Neural crest cell (in vitro differentiated cells): ENCODE measurements at places on chromosomes 1 and 21. TPM values are rescaled to one million over a fixed set of nuclear protein-coding genes. Genes with fewer than 3 reads are reported as not detected.

The TDRD5 gene
- total RNA-seq, result not detected in 2 replicates

The RSPH1 gene
- total RNA-seq, result 0.65 and 1.0 TPM in 2 replicates

The CNIH3 gene
- total RNA-seq, result 3.8 and 4.2 TPM in 2 replicates

The NBPF6 gene
- not detected in 2 replicates for total RNA-seq

The LRRC53 gene
- not detected in 2 replicates for total RNA-seq

The KISS1 gene
- total RNA-seq, result not detected in 2 replicates

The SLC45A1 gene
- total RNA-seq, result 2.5 TPM in 2 replicates

The CAMSAP2 gene
- 40.3 and 44.8 TPM in 2 replicates for total RNA-seq

The FCER1G gene
- 0.93 and 1.6 TPM in 2 replicates for total RNA-seq

The WNT9A gene
- total RNA-seq, result 0.48 and 0.54 TPM in 2 replicates

The ZFYVE9 gene
- 28.0 and 29.7 TPM in 2 replicates for total RNA-seq

GRCh38 chr1:30342535-30343141 is 380.7 kb downstream of the MATN1 start:
- no peak for DNase-seq
- no peaks in the 10 kb centered on the region for H3K36me3 ChIP-seq
- H3K4me1 ChIP-seq, result no peaks in the 10 kb centered on the region
- no peak overlapping the region for H3K4me3 ChIP-seq
- H3K27ac ChIP-seq, result no peak overlapping the region

- H3K4me1 ChIP-seq, result peaks cover 23% of the 10 kb centered on the region
- H3K27me3 ChIP-seq, result peaks cover 65% of the 10 kb centered on the region
- H3K27ac ChIP-seq, result no peak overlapping the region
- no peak for DNase-seq
- H3K4me3 ChIP-seq, result no peak overlapping the region
Measured at GRCh38 chr21:33149181-33149580, 79.2 kb downstream of the OLIG1 start.

- no peak overlapping the region for H3K4me3 ChIP-seq
- peaks cover 11% of the 10 kb centered on the region for H3K36me3 ChIP-seq
- peak overlapping the region; percentile 64 for H3K27ac ChIP-seq
- peaks cover 52% of the 10 kb centered on the region for H3K4me1 ChIP-seq
Measured at GRCh38 chr1:204453141-204453772, 41.3 kb downstream of the PIK3C2B start.

DNA sequence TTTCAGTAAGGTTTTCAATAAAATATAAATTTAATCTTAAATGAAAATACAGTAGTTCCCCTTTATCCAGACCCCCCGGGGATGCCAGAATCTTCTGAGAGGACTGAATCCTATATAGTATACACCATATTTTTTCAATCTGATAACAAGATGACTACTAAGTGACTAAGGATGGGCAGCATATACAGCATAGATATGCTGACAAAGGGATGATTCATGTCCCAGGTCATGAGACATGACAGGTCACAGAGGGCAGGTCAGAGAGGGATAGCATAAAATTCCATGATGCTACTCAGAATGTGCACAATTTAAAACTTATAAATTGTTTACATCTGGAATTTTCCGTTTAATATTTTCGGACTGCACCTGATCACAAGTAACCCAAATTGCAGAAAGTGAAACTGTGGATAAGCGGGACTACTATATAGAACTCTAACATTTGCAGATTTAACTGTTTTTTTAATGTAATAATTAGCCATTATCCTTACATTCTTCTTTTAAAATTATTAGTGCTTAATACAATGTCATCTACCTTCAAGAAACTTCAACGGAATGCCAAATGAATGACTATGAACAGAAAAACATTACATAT is 48.8 kb downstream of the LRRC40 start:
- H3K27me3 ChIP-seq, result no peaks in the 10 kb centered on the region
- H3K27ac ChIP-seq, result no peak overlapping the region
- H3K4me1 ChIP-seq, result peaks cover 6% of the 10 kb centered on the region
- peaks cover 11% of the 10 kb centered on the region for H3K36me3 ChIP-seq
- H3K4me3 ChIP-seq, result no peak overlapping the region

GRCh38 chr1:30838996-30839395 is 69.6 kb downstream of the SDC3 start:
- no peaks in the 10 kb centered on the region for H3K36me3 ChIP-seq
- H3K4me1 ChIP-seq, result peaks cover 49% of the 10 kb centered on the region
- no peak for DNase-seq
- no peaks in the 10 kb centered on the region for H3K27me3 ChIP-seq
- no peak overlapping the region for H3K4me3 ChIP-seq

DNA sequence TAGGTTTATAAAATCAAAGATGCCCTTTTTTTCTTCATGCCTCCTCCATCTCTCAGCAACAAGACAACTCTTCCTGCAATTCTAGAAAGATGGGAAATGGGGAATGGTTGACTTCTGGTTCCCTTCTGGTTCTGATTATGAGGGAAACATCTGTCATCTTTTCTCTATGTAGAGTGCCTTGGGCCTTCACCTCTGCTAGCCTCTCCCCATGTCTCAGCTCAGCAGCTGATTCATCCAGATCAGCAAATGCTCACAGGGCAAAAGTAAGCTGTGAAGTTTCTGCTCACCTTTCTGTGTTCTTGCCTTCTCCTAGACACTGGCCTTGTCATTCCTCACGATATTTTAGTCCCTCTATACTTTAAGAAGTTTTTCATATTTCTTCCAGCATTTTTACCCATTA is 17.8 kb upstream of the BECN2 start:
- H3K4me3 ChIP-seq, result no peak overlapping the region
- no peaks in the 10 kb centered on the region for H3K27me3 ChIP-seq
- no peak overlapping the region for H3K27ac ChIP-seq
- no peak for DNase-seq
- H3K4me1 ChIP-seq, result no peaks in the 10 kb centered on the region

DNA sequence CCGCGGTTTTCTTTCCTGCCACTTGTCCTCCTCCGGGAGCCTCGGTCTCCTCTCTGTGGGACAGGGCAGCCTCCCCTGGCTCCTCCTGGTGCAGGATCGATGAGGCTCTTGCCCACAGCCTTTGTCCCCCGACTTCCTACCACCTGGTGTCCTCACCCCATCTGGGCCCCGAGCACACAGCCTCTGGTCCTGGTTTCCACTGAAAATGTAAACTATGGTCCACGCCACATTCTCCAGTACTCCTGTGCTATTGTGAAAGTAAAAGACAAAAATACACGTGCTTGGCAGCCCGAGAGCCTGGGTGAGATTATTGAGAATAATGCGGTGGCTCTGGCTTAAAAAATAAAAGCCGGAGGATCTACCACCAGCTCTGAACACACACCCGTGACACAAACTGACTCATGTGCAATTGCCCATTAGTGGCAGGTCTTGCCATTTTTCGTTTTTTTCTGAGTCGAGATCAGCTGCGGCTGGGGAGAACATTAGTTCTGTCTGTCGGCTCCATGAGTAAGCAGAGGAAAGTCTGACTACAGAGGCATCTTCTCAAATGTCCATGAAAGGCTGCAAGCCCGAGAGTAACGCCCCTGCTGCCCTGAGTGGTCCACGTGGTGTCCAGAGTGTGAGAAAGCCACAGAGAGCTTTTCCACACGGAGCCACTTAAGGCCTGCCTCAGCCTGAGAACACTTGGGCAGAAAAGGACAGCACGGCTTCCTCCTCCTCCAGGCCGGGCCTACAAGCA is 5.7 kb upstream of the COL6A2 start:
- H3K27me3 ChIP-seq, result peaks cover 8% of the 10 kb centered on the region
- peaks cover 5% of the 10 kb centered on the region for H3K36me3 ChIP-seq
- no peak overlapping the region for H3K4me3 ChIP-seq

DNA sequence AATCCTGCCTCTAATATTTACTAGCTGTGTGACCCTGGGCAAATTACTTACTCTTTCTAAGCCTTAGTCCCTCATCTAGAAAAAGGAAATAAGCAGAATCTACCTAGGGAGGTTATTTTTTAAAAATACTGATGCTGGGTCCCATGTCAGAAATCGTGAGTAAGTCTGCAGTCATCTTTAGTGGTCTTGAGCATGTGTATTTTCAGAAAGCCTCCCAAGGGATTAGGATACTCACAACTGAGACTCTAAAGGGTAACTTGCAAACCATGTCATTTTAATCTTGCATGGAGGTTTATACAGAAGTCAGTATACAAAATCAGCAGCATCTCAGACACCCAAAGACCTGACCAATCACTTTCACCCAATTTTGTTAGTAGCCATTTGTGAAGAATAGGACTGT is 43.2 kb downstream of the DSTYK start:
- no peak overlapping the region for H3K4me3 ChIP-seq
- no peak for DNase-seq
- H3K36me3 ChIP-seq, result peaks cover 16% of the 10 kb centered on the region

DNA sequence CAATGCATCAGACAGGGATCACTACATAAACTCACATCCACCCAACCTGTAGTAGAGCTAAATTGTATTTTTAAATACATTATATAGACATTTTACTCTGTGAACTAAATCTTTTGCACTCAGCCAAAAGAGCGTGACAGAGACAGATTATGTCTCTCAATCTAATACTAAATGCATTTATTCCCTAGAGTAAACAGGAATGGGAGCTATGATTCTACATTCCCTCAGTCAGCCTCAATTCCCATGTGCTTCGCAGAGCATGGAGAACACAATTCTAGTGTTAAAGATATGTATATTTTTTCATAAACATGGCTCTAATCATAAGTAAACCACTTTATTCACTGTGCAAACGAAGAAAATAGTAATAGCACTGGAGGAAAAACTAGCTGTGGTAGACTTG is 16.5 kb downstream of the PIGK start:
- H3K4me3 ChIP-seq, result no peak overlapping the region
- no peaks in the 10 kb centered on the region for H3K27me3 ChIP-seq
